ENCODE measurements at places on chromosomes 3 and 15. TPM values are rescaled to one million over a fixed set of nuclear protein-coding genes. Genes with fewer than 3 reads are reported as not detected.
A peak's percentile ranks its signal among the peaks of the same experiment; 100 is the strongest.

PLSCR2 gene
- total RNA-seq = 2.8 TPM

RAD51 gene
- total RNA-seq = 8.3 TPM

TTC23 gene
- total RNA-seq = 19.6 TPM

HCN4 gene
- 0.19 TPM for total RNA-seq

DNA sequence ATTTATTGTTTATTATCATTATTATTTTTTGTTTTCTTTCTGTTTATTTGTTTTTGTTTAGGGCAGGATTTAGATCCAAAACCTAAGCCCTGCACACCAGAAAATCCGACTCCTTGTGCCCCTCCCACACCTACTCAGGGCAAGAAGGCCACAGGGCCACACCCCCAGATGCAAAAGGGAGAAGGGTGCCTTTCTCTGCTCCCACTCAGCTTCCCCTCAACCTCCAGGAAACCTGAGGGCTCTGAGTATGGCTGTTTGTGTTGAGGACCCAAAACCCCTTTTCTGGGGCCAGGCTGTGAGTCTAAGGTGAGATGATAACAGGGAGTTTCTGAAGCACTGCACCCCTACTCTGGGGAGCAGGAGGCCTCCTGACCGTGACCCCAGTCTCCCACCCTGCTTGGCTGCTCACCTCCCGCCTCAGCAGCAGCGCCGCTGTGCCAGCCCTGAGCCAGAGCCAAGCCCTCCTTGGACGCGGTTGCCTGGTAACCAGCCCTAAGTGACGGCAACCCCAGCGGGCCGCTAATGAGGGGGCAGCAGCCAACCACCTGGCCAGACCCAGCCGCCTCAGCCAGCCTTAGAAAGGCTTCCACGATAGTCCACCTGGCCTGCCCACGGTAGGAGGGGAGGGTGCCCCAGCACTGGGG, 6.4 kb upstream of the C15orf39 start:
- DNase-seq = no peak

DNA sequence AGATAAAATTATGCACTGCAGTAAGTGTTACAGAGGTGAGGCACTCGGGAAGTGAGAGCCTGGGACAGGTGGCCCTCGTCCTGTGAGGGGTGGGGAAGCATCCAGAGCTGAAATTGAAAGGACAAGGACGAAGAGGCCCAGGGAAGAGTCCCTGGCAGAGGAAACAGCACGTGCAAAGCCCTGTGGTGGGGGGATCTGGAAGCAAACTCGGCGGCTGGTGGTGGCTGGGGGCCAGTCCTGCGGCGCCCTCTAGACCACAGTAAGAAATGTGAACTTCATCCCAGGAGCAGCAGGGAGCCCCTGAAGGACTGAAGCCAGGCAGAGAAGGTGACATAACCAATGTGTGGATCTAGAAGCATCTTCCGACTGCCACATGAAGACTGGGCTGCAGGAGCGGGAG, 42.8 kb downstream of the GRIP2 start:
- no peak for DNase-seq

GRCh38 chr15:63599401-63600000, 2.3 kb downstream of the FBXL22 start:
- peak; percentile 74 for DNase-seq

- no peak for DNase-seq
These were observed 49.7 kb upstream of the SCAANT1 start for GRCh38 chr3:63961891-63962290.

DNA sequence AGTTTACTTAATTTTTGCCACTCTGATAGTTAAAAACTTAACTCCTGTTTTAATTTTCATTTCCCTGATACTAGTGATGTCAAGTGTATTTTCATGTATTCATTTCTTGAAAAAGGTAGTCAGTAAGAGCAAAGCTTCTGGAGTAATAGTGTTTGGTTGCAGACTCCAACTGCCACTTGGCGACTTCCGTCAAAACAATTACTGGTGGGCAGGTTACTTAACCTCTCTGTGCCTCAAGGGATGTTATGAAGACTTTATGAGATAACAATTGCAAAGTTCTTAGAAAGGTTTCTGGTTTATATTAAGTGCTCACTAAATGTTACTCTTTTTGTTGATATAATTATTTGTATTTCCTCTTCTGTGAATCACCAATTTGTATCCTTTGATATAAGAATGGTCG, 129.7 kb downstream of the NFKBIZ start:
- no peak for DNase-seq

- DNase-seq = no peak
These were observed 69.3 kb downstream of the NTRK3 start for GRCh38 chr15:88187195-88187594.

GRCh38 chr15:92796161-92796611, 103.9 kb upstream of the CHD2 start:
- DNase-seq = no peak

GRCh38 chr3:55191911-55192775, 264.3 kb upstream of the LRTM1 start:
- DNase-seq = no peak

GRCh38 chr15:85688711-85689110, 106.0 kb downstream of the KLHL25 start:
- DNase-seq = no peak
